PC-3 (cell line): ENCODE measurements at places on chromosomes 7 and 10. TPM values are rescaled to one million over a fixed set of nuclear protein-coding genes. Genes with fewer than 3 reads are reported as not detected.
A peak's percentile ranks its signal among the peaks of the same experiment; 100 is the strongest.

The RTKN2 gene
- total RNA-seq, result 24.8 and 26.6 TPM in 2 replicates

The CHAT gene
- not detected in 2 replicates for total RNA-seq

The ALOX5 gene
- total RNA-seq, result 0.11 and 0.92 TPM in 2 replicates

The GNAT3 gene
- not detected in 2 replicates for total RNA-seq

The DNTT gene
- total RNA-seq, result not detected in 2 replicates

The MYL10 gene
- 0.69 TPM in 1 of 2 replicates, not detected in the other for total RNA-seq

The ZNF467 gene
- 4.1 and 6.3 TPM in 2 replicates for total RNA-seq

The CCDC3 gene
- not detected in 2 replicates for total RNA-seq

The MACC1 gene
- total RNA-seq, result 7.9 and 12.0 TPM in 2 replicates

The SLC25A40 gene
- total RNA-seq, result 4.5 and 5.2 TPM in 2 replicates

- no peak for DNase-seq
These were observed 104.2 kb downstream of the CTTNBP2 start for GRCh38 chr7:117769085-117769484.

DNA sequence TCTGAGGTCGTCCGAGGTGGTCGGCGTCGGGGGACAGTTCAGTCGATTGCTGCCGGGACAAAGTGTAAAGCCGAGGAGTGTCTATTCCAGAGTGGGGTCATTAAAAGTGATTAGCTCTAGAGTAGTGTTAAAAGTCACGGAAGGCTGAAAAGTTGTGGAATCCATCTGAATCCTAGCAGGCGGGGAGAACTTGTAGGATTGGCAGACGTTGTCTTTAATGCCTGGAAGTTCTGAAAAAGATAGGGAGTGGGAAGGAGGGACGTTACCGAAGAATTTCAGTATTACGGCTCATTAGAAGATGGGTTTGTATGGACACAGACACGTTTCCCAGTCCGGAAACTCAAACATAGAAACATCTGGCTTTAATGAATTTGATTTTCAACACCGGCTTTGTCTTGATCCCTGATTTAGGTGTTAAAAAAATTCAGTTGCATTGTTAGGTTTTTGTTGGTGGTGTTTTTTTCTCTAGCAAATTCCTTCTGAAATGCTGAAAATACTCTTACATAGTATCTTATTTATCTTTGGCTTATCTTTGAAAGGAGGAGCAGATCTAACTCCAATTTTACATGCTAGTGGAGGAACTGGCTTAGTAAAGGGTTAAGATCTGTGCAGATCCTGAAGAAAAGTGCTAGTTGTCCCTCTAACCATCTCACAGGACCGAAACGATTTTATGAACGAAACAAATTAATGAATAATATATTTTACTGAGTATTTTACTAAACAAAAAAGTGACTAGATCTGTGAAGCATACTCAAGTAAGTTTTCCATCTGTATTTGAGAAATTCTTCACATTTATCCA is 900 bp downstream of the MKLN1 start:
- peak; percentile 7 for DNase-seq

GRCh38 chr10:84668186-84668763 is 339.9 kb downstream of the CCSER2 start:
- DNase-seq, result no peak

DNA sequence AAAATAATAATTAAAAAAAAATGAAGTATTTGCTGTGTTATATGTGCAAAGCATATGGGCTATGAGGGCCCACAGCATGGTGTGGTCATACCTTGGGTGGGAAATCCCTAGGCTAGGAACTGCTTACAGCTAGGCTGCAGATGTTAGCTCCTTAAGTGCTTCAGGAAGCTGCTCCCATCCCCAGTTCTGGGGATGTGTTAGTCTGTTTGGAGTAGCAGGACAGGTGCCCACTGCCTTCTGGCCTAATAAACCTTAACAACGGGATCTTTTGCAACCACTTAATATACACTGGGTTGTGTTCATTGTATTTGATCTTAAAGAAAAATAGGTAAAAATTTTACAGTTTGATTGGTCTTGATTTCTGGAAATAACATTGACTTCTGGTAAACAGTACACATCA is 46.3 kb downstream of the HK1 start:
- no peak for DNase-seq

- DNase-seq, result no peak
These were observed 42.6 kb upstream of the WNT16 start for GRCh38 chr7:121286186-121286585.

DNA sequence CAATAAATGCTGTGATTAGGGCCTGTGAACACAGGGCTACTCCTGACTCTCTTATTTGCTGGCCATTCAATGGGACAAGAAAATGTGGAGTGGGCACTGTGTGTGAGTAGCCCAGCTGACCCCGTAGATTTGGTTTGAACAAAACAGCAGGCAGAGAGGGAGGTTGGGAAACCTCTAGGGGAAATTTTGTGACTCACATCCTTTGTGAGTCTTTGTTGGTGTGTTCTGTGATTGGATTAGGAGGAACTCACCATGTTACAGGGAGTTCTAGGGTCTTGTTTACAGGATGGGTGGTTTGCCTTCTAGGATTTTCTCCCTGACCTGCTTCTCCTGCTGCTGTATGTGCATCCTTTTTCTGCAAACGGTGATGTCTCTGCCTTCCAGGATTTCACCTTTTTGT is 128.3 kb upstream of the MKI67 start:
- no peak for DNase-seq

DNA sequence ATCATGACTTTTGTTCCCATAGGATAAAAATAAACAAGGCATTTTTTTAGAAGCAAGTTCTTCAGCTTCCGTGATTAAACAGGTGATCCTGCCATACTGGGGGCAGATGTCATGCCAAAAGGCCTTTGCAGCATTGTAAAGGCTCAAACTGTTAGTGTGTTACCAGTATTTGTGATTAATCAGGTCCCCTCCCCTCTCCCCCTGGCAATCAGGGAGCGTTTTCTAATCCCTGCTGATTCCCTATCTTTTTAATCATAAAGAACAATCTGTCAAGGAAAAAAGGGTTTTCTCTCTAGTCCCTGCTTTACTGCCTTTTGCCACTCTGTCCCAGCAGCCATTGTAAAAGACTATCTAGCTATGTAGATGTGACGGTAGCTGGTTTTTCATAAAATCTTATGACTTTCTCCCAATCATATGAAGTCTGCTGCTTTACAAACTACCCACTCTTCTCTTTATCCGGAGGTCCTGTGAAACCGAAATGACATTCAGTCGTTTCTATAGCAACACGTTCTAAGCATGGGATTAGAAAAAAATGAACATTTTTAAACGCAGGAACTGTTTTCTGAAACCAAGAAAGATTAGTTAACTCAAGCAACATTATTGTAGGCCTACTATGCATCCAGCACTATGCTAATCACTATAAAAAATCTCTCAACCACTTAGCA is 210.9 kb downstream of the RNLS start:
- DNase-seq, result no peak

DNA sequence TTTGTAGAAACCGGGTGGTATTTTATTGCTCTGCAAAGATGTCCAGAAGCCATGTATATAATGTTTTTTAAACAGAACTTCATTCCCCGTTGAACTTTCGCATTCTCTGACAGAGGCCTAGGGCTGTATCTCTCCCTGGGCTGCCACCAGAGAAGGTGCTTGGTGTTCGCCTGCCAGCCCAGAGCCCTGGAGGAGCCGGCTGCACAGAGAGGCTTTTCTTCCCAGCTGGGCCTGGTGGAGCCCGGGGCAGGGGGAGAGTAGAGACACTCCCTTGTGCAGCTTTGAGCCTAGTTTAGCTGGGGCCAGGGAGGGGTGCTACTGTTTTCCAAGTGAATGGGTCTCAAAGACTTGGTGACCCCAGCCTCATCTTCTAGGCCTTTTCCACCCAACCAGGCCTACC is 13.6 kb upstream of the TRIM8 start:
- DNase-seq, result no peak

DNA sequence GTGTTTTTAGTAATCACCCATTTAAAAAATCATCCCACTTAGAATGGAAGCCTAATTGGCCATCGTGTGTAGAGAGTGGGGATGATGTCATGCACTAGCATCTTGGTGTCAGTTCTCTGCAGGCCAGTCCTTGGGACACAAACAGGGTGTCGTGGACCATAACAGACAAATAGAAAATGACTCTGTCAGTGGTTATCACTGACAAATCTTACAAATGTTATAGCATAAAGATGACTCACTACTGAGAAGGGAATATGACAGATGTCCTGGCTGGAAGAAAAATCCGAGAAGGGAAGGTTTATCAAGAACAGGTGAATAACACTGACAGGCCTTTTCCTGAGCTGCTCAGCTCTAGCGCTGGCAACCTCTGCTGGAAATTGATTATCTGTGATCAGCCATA is 10.6 kb downstream of the CABCOCO1 start:
- DNase-seq, result peak; percentile 74

DNA sequence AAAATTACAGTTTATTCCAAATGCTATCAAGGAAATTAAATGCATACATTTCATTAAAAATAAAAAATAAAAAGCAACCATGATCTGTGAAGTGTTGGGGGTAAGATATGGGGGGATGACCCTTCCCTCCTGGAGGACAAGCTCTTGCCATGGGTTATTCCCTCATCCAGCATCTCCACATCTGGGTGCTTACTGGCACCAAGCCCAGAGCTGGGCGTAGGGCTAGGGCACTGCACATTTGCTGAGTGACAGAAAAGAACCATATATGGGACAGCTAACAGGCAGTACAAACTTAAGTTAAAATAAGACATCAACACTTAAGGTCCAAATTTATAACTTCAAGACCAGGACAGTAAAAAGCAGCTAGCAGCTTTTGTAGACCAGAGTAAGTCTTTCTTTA is 10.2 kb downstream of the CCDC6 start:
- no peak for DNase-seq

DNA sequence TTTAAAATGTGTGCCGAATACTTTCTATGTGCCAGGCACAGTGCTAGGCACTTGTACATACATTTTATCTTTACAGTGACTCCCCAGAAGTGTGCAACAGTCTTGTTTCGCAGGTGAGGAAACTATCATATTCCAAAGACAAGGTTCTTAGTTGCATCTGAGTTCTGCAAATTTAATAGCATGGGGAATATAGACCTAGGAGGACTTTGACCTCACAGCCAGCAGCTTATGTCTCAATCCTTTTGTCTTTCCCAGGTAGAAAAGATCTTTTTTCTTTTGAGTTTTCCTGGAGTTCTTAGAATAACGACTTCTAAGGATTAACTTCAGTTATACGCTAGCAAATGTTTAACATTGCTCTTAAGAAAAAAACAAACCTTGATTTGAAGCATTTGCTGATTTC is 482.8 kb upstream of the ZMIZ1 start:
- no peak for DNase-seq

DNA sequence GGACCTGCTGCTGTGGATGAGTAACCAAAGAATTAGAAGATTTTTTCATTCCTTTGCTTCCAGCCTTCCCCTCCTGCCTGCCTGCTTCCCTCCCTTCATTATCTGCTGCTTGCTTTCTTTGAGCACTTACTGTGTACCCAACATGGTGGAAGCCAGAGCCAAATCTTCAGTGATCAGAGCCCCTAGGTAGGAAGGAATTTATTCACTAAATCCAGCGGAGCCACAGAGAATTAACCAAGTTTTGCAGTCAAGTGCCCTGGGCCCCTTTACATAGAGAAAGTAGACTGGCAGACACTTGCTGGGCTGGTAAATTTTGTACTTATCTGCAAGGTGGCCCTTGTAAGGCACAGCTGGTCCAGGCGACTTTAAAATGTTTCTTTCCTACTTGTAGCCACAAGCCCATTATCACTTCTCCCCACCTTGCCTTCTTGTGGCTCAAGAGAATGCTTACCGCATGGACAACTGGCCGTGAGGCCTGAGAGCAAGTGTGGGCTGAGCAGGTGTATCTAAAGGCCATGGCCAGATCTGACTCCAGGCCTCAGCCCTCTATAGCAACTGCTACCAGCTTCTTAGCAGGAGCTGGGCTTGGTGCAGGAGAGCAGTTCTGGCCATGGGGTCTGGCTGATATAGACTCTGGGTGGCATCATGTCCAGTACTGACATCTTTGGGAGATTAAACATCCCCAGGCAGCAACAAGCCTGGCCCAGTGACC is 11.1 kb downstream of the UNC5B start:
- DNase-seq, result no peak

GRCh38 chr7:79553811-79554555 is 100.5 kb upstream of the MAGI2 start:
- DNase-seq, result peak; percentile 81

GRCh38 chr10:76209135-76209534 is 777.7 kb downstream of the LRMDA start:
- DNase-seq, result peak; percentile 44

DNA sequence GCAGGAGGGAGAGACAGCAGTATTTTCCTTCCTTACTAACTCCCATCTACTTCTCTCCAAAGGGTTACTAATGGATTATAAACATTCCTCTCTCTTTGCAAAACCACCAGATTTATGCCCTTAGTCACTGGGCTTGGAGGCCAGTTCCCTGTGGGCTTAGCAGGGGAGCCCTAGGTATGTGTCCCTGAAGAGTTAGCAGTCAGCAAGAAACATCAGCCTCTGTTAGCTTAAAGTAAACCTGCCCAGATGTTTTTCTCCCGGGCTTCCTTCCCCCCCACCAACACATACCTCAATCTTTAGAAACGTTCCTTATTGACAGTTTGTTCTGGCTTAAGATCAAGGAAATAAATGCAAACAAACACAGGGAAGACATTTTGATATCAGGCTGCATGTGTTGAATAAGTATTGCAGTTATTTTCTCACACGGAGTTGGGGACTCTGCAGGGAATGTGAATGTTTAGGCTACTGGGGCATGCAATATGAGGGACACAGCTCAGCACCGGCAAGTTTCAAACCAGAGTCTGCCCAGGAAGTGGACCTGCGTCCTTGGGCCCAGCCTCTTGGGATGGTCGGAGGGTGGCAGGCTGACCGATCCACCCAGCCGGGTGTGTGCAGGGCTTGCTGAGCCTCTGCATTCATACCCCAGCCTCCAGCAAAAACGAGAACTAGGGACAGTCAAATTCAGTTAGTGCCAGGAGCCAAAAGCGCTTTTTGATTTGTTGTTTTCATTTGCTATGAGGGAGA is 252.0 kb upstream of the GRB10 start:
- DNase-seq, result peak; percentile 71

GRCh38 chr10:635088-635861 is 54.2 kb downstream of the DIP2C start:
- DNase-seq, result no peak

DNA sequence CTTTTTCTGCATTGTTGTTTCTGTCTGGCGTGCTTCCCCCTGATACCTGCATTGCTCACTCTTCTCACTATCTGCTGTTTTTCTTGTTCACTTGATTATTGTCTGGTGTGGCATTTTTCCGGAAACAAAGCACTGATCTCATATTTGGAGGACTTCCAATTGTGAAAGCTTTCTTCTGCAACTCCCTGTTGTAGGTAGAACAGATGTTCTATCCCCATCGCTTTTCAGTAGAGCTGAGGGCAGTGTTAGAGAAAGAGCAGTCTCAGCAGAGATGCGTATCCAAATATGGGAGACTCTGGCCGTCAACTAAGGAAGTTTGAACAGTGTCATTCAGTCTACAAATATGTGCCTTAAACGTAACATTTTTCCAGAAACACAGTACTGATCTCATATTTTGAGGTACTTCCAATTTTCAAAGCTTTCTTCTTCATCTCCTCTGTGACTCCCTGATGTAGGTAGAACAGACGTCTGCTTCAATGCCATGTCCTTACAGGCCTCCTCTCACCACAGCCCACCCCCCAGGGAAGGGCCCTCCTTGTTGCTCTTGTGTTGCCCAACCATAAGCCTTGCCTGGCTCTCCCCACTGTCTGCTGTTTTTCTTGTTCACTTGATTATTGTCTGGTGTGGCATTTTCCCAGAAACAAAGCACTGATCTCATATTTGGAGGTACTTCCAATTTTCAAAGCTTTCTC is 27.1 kb upstream of the GJD4 start:
- DNase-seq, result no peak
